ENCODE measurements at places on chromosomes 12 and 14. TPM values are rescaled to one million over a fixed set of nuclear protein-coding genes. Genes with fewer than 3 reads are reported as not detected.

DNA sequence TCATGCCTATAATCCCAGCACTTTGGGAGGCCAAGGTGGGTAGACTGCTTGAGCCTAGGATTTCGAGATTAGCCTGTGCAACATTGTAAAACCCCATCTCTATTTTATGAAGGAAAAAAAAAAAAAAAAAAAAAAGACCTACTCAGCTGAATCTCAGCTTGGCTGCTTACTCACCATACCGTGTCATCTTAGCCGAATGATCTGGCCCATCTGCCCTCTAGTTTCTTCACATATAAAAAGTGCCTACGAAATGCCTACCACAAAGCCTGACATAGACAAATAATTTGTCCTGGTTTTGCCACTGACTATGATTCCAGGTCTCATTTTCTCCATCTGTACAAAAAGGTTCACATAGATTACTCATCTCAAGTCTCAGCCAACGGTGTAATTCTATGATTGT lies 10.1 kb downstream of the DIABLO start:
- no peak overlapping the region for H3K27ac ChIP-seq
- no peak overlapping the region for H3K4me3 ChIP-seq
- no peaks in the 10 kb centered on the region for H3K36me3 ChIP-seq

The HELB gene
- 5.4 TPM for total RNA-seq

DNA sequence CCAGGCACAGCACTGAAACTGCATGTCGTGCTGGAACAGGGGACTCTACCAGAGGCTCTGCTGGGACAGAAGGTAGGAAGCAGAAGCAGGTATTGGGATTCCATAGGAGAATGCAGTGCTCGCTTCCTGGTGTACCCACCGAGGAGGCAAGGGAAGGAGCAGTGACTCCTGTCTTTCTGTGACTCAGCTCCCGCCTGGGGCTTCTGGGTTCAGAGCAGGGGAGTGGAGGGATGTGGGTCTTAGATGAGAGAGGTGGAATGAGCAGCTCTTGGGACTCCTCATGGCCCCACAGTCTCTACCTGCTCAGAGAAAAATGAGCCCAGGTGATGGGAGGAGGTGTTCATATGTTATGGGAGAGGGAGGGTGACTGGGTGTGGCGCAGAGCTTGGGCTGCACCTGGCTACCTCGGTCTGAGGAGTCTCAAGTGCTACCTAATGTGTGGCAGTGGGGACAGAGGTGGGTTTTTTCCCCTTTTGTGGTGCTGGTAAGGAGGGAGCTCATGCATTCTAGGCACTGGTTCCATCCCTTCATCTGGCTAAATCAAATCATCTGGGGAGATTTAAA lies 26.3 kb downstream of the WNT5B start:
- H3K4me3 ChIP-seq = no peak overlapping the region
- H3K27ac ChIP-seq = no peak overlapping the region
- no peaks in the 10 kb centered on the region for H3K36me3 ChIP-seq
- H3K4me1 ChIP-seq = peaks cover 19% of the 10 kb centered on the region

DNA sequence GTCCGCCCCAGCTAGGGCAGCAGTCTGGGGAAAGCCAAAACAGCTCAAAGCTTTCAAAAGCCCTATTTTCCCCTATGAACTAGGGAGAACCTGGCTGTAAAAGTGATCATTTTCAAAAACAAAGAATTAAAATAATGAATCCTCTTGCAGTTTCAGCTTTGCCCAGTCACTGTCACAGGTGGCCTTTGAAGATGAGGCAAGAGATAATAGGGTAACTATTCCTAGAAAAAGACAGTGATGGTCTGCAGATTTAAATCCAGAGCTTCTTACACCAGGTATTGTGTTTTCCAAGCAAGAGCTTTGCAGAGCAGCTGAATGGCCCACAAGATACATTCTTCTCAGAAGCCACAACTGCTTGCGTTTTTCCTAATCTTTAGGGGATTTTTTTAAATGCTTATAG lies 80.2 kb upstream of the NUDT4 start:
- H3K27me3 ChIP-seq = no peaks in the 10 kb centered on the region
- no peaks in the 10 kb centered on the region for H3K4me1 ChIP-seq
- no peak for DNase-seq
- H3K27ac ChIP-seq = no peak overlapping the region

The KCNA5 gene
- total RNA-seq = not detected

The ABCC9 gene
- 10.5 TPM for total RNA-seq

DNA sequence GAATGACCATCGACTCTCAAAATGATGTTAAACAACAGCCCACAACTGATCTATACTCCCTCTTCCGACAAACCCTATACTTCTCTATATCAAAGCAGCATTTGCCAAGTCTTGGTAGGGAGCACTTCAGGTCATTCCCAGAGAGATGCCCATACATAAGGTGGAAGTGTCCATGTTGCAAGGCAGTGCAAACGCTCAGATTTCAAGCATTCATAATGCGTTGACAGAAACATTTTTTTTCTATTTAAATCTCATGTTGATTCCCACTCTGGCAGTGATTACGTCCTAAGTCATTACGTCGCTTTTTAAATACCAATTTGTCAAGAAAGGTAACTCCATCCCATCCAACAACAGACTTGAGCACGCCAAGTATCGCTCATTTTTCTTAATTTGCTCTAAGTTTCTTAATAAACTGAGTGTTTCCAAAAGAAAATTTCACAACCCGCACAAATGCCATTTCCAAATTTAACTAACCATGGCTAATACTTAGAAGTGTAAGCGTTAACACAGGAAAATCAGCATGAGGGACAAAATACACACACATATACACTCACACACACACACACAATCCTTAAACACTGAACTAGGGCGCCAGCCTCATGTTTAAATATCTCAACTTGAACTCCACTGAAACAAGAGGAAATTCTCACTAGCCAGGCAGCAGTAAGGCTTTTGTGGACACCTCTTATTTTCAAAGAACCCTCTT lies 1.1 kb downstream of the GXYLT1 start:
- no peaks in the 10 kb centered on the region for H3K36me3 ChIP-seq
- peaks cover 14% of the 10 kb centered on the region for H3K4me1 ChIP-seq
- H3K27ac ChIP-seq = no peak overlapping the region

The RAD9B gene
- 0.39 TPM for total RNA-seq

The OTX2 gene
- not detected for total RNA-seq

DNA sequence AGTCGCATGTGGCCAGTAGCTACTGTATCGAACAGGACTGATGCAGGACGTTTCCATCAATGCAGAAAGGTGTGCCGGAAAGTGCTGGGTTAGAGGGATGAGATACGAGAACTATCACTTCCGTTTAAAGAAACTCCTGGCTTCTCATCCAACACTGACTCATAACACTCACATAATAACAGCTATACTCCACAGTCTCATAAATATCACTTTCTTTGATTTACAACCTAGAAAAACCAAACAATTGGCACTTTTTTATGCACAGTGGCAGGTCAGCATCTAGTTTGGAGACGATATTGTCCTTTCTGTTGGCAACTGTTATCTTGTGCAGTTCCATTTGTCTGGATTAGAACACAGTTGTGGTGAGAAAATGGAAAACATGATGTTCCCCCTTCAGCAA lies 43.4 kb downstream of the SLC25A21 start:
- no peak overlapping the region for H3K27ac ChIP-seq
- H3K4me3 ChIP-seq = no peak overlapping the region
- no peaks in the 10 kb centered on the region for H3K4me1 ChIP-seq
- H3K36me3 ChIP-seq = no peaks in the 10 kb centered on the region
- no peaks in the 10 kb centered on the region for H3K27me3 ChIP-seq

- H3K36me3 ChIP-seq = no peaks in the 10 kb centered on the region
- no peaks in the 10 kb centered on the region for H3K27me3 ChIP-seq
- no peak for DNase-seq
- no peaks in the 10 kb centered on the region for H3K4me1 ChIP-seq
- H3K4me3 ChIP-seq = no peak overlapping the region
- H3K27ac ChIP-seq = no peak overlapping the region
These were observed 23.9 kb upstream of the C14orf180 start for GRCh38 chr14:104555430-104556255.

DNA sequence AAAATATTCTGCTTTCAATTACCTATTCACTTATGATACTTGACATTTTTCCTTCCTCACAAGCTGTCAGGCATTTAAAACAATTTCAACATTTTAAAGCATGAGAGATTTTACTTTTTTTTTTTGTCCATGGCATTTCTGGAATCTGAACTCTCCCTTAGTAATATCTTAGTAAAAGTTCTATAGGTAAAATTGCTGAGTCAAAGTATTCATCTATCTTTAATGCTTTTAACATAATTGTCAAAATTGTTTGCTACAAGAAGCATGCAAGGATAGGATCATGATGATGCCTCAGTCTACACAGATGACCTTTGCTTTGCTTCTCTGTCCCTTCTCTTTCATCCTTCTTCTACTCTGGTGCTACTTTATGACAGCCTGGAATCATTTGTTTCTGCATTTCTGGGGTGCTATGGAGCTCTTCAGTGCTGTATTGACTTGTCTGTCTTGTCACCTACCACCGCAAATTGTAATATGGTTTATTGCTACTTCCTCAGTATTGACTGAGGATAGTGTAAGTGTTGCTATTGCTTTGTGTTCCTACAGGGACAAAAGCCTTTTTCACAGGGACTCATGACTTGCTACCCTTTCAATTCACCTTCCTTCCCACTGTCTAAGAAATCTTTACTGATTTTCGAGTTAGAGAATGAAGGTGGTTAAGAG lies 589.8 kb upstream of the ATP2B1 start:
- H3K27me3 ChIP-seq = no peaks in the 10 kb centered on the region
- no peaks in the 10 kb centered on the region for H3K4me1 ChIP-seq
- no peaks in the 10 kb centered on the region for H3K36me3 ChIP-seq
- H3K4me3 ChIP-seq = no peak overlapping the region
- no peak for DNase-seq

GRCh38 chr14:49934646-49935045 lies 41.8 kb downstream of the ARF6 start:
- no peak overlapping the region for H3K4me3 ChIP-seq
- no peaks in the 10 kb centered on the region for H3K36me3 ChIP-seq
- no peaks in the 10 kb centered on the region for H3K27me3 ChIP-seq
- H3K27ac ChIP-seq = no peak overlapping the region
- no peaks in the 10 kb centered on the region for H3K4me1 ChIP-seq
- no peak for DNase-seq

DNA sequence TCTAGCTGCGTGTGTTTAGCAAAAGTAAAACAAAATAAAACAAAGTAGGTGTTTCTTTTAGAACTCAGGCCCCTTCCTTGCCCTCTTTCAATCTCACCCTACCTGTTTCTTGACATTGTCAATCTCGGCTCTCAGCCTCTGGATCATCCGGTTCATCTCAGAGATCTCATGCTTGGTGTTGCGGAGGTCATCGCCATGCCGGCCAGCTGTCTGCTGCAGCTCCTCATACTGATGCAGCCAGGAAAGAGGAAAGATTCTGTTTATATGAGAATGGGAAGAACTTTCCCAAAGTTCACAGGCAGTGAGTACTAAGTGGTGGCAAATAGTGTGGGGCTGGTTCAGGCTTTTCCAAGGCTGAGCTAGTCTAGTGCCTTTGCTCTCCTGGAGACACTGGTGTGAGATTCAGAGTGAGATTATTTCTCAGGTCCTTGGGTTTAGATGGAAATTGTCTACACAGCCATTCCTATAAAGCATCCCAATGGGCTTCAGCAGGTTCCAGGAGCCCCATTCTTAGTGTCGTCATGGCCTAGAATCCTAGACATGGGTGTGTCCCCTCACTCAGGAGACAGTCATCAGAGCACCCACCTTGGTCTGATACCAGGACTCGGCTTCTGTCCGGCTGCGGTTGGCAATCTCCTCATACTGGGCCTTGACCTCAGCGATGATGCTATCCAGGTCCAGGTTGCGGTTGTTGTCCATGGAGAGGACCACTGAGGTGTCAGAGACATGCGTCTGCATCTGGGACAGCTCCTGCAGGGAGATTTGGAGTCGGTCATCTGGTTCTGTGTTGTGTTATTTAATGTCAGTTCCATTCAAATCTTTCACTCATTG lies 3.0 kb downstream of the KRT5 start:
- H3K27ac ChIP-seq = no peak overlapping the region
- no peaks in the 10 kb centered on the region for H3K4me1 ChIP-seq
- no peaks in the 10 kb centered on the region for H3K27me3 ChIP-seq
- DNase-seq = no peak
- no peak overlapping the region for H3K4me3 ChIP-seq

The DDN gene
- total RNA-seq = not detected

DNA sequence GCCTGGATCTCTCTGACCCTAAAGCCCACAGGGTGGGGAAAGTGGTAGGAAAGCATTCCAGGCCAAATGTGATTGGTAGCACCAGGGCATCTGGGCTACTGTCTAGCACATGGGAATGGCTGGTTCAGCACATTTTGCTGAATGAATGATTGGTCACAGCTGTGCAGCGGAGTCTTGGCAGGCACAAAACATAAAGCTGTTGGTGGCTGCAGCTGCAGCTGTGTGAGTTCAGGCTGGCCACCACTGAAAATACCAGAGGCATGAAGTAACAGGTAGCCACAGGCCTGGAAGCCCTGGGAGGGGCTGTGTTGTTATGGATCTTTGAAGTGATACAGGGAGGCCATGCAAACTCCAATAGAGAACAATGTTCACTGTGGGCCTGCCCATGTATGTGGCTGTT lies 72.7 kb downstream of the MYRFL start:
- no peak for DNase-seq
- H3K4me3 ChIP-seq = no peak overlapping the region
- no peaks in the 10 kb centered on the region for H3K27me3 ChIP-seq
- H3K4me1 ChIP-seq = no peaks in the 10 kb centered on the region
- no peaks in the 10 kb centered on the region for H3K36me3 ChIP-seq

DNA sequence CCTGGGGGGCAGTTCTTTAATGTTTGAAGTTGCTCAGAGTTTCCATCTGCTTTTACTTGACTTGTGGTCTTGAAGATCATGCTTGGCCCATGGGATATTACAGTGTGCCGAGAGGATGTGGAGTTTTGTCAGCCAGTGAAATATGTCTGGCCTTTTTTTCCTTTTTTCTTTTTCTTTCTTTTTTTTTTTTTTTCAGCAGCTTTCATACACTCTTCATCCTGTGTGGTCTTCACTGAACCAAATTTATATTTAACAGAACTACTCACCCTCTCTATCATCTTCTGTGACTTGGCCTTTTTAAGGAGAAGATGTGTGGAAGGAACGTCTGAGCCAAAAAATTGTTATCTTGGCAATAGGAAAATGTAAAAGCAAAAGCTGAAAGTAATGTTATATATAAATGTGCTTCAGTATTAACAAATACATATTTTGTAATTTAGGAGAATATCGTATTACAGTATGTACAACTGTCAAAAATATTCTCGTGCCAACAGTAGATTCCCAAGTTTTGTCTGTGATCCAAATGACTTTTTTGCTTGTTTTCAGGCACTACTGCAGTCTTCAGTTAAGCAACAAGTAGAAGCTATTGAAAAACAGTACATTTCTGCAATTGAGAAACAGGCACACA lies 200.6 kb downstream of the CCDC91 start:
- H3K27ac ChIP-seq = no peak overlapping the region
- DNase-seq = no peak
- no peaks in the 10 kb centered on the region for H3K36me3 ChIP-seq

All from adrenal gland (tissue), 19 donors.